ENCODE measurements at places on chromosomes 2 and 18. TPM values are rescaled to one million over a fixed set of nuclear protein-coding genes. Genes with fewer than 3 reads are reported as not detected.

Gene CNDP1
- 0.29 TPM for total RNA-seq

GRCh38 chr2:187136646-187137045 lies 287.7 kb upstream of the ZSWIM2 start:
- no peaks in the 10 kb centered on the region for H3K36me3 ChIP-seq
- no peak overlapping the region for H3K4me3 ChIP-seq
- no peaks in the 10 kb centered on the region for H3K4me1 ChIP-seq
- no peaks in the 10 kb centered on the region for H3K27me3 ChIP-seq
- no peak for DNase-seq
- H3K27ac ChIP-seq = no peak overlapping the region

DNA sequence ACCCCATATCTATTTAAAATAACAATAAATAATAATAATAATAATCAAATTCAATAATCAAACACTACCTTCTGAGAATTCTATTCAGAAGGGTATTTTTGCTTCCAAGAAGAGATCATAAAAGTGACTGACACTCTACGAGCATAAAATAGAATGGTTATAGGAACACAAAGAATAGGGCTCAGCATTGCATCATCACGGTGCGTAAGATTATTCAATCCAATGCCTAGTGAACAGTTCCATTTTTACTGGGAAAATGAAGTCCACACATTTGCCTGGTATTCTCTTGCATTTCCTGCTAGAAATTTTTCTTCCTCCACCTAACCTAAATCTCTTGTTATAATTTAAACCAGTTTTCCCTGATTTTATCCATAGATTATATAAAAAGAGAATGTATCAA lies 55.8 kb downstream of the AP1S3 start:
- H3K36me3 ChIP-seq = no peaks in the 10 kb centered on the region
- peaks cover 6% of the 10 kb centered on the region for H3K4me1 ChIP-seq
- no peak for DNase-seq

- H3K4me3 ChIP-seq = no peak overlapping the region
- no peaks in the 10 kb centered on the region for H3K27me3 ChIP-seq
- no peak overlapping the region for H3K27ac ChIP-seq
- no peaks in the 10 kb centered on the region for H3K4me1 ChIP-seq
- H3K36me3 ChIP-seq = no peaks in the 10 kb centered on the region
Observed at GRCh38 chr18:5464251-5464650, 79.5 kb downstream of the EPB41L3 start.

GRCh38 chr2:44285174-44285573 lies 9.9 kb downstream of the SLC3A1 start:
- DNase-seq = no peak
- no peaks in the 10 kb centered on the region for H3K36me3 ChIP-seq
- H3K4me3 ChIP-seq = no peak overlapping the region
- no peaks in the 10 kb centered on the region for H3K27me3 ChIP-seq
- no peak overlapping the region for H3K27ac ChIP-seq
- no peaks in the 10 kb centered on the region for H3K4me1 ChIP-seq

- H3K27ac ChIP-seq = no peak overlapping the region
- no peaks in the 10 kb centered on the region for H3K4me1 ChIP-seq
- no peaks in the 10 kb centered on the region for H3K27me3 ChIP-seq
- DNase-seq = no peak
Observed at GRCh38 chr2:158693476-158693875, 101.6 kb upstream of the DAPL1 start.

DNA sequence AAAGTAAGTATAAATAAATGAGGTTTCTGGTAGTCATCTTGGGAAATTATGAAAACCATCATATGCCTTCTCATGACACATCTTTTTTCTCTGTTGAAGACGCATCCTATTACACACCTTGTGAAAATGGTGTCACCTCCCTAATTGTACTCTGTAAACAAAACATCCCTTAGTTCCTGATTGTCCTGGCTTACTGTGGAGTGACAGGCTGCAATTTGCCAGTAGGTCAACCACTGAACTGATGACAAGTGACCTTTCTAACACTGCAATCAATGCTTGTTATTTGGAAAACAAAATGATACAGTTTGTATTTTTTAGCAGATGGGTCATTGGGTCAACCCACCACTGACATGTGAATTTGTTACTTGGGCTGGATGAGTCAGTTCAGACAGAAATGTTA lies 219.5 kb downstream of the PTPRM start:
- no peak for DNase-seq
- no peaks in the 10 kb centered on the region for H3K36me3 ChIP-seq
- H3K4me1 ChIP-seq = no peaks in the 10 kb centered on the region
- no peak overlapping the region for H3K4me3 ChIP-seq
- no peaks in the 10 kb centered on the region for H3K27me3 ChIP-seq
- no peak overlapping the region for H3K27ac ChIP-seq

- no peaks in the 10 kb centered on the region for H3K4me1 ChIP-seq
- no peak overlapping the region for H3K27ac ChIP-seq
- no peak overlapping the region for H3K4me3 ChIP-seq
- no peaks in the 10 kb centered on the region for H3K27me3 ChIP-seq
Observed at GRCh38 chr2:212794471-212794870, 255.9 kb upstream of the ERBB4 start.

Gene KCNK3
- total RNA-seq = not detected

All from H9 (cell line).